T-cell (primary cell): ENCODE measurements at places on chromosomes 5 and 9.

DNA sequence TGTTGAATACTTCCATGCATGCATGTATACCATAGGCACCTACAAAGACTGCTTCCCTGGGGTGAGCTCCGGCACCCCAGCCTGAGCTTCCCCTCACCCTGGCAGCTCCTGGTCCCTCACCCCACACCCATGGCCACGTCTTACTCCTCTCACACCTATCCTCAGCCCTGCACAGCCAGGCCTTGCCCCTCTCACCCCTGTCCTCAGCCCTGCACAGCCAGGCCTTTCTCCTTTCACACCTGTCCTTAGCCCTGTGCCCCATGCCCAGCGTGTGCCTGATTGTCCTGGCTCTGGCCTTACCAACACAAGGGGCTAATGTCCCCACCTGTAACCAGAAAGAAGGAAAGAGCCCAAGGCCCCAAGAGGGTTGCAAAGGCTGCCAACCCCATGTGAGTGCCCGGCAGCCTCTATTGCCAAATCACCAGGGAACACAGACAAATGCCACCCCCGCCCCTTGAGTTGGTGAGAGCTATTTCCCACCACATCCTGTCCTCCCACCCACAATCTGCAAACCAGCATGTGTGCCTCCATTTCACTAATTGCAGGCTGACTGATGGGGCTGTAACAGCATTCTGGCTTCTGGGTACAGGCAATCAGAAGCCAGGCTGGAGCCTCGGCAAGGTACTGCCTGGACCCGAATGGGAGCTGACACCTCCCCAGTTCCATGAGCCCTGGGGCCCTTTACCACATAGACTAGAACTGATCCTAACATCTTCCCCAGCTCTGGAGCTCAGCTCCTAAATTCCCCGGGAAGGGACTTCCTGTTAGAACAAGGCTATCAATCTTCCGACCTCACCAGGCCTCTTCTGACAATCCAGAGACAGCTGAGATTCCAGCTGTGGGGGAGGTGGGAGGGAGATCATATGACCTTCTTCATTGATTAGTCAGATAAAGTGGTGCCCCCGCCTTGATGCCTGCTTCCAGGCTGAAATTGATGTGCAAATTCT lies 78.2 kb downstream of the FAM114A2 start:
- no peak overlapping the region for H3K4me3 ChIP-seq
- H3K36me3 ChIP-seq = no peaks in the 10 kb centered on the region
- peak; percentile 16 for DNase-seq

- peaks cover 9% of the 10 kb centered on the region for H3K27me3 ChIP-seq
- no peak overlapping the region for H3K4me3 ChIP-seq
- no peaks in the 10 kb centered on the region for H3K36me3 ChIP-seq
- peaks cover 7% of the 10 kb centered on the region for H3K4me1 ChIP-seq
- no peak overlapping the region for H3K27ac ChIP-seq
Observed at GRCh38 chr9:95735701-95736100, 139.8 kb upstream of the ERCC6L2 start.

- no peaks in the 10 kb centered on the region for H3K4me1 ChIP-seq
- peaks cover 21% of the 10 kb centered on the region for H3K36me3 ChIP-seq
- DNase-seq = no peak
- no peak overlapping the region for H3K4me3 ChIP-seq
Observed at GRCh38 chr5:168552146-168552545, 23.0 kb downstream of the FBLL1 start.

DNA sequence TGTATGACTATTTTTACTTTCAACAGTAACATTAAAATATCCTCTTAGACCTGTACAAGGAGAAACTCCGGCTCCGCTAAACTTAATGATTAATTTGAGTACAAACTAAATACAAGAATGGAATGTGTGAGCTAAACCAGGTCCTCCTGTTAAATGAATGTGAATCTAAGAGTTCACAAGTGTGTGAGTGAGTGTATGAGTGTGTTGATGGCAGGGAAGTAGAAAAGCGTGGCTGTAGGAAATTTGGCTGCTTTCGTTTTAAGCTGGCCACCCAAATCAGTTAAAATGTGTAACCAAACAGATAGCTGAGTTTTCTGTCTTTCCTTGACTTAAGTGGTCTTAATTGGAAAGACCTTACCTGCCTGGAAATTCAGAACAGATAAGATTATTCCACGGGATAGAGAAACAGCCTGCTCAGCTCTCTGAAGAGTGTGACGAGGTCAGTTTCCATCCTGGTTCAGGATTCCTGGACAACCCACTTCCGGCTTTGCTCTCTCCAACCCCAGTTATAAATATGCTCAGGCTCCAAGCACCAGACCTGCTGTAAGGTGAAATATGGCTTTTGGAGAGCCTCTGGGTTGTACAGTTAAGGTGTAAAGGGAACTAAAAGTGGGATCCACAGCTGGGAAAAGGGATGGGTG lies 908.6 kb upstream of the EDIL3 start:
- no peak overlapping the region for H3K27ac ChIP-seq
- H3K27me3 ChIP-seq = no peaks in the 10 kb centered on the region
- no peak overlapping the region for H3K4me3 ChIP-seq
- no peaks in the 10 kb centered on the region for H3K36me3 ChIP-seq

DNA sequence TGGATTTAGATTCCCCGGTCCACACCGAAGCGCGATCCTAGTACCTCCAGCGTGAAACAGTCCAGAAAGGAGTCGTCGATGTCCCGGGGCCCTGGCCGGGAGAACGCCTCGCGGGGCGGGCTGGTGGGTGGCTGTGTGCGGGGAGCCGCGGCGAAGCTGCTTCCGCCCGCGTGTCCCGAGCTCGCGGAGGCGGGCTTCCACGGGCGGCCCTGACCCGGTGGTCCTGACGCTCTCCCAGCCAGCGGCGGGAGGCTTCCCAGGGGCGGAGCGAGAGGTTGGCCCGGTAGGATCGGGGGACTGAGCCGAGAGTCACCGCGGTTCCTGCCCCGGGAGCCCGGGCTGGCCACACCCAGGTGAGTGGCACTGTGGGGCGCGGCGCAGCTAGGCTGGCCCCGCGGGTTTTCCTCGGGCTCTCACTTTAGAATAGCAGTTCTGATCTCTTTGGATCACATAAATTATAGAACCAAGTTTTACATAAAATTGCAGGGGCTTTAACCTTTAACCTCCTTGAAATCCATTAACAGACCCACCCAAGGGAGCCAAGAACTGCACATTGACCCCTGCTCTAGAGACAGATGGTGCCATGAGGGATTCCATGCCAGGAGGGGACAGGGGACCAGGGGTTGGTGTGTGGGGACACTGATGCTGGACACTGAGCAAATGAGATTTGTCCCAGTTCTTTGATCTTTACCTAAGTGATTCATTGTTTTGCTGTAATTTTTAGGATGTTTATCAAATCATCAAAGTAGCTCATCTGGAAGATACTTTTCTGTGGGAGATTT lies 29.2 kb upstream of the IL31RA start:
- DNase-seq = peak; percentile 5
- H3K27me3 ChIP-seq = no peaks in the 10 kb centered on the region
- H3K36me3 ChIP-seq = no peaks in the 10 kb centered on the region
- H3K4me1 ChIP-seq = peaks cover 7% of the 10 kb centered on the region
- H3K27ac ChIP-seq = no peak overlapping the region

DNA sequence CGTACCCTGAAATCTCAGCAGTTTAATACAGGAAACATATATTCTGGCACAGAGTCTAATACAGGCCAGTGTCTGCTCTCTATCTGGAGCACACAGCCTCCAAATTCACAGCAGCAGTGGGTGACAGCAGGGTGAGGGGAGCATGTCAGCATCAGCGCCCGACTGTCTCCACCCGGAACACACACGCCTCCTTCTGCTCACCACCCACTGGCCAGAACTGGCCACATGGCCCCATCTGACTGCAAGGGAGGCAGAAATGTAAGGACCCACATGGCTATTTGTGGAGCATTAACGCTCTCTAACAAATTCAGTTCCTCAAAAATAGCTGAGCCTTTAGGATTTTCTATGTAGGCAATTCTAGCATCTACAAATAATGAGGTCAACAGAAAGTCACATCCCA lies 24.6 kb downstream of the UBE2QL1 start:
- H3K4me3 ChIP-seq = no peak overlapping the region
- H3K27ac ChIP-seq = no peak overlapping the region
- no peaks in the 10 kb centered on the region for H3K27me3 ChIP-seq
- no peaks in the 10 kb centered on the region for H3K36me3 ChIP-seq
